ENCODE measurements at places on chromosomes 2 and 18.

DNA sequence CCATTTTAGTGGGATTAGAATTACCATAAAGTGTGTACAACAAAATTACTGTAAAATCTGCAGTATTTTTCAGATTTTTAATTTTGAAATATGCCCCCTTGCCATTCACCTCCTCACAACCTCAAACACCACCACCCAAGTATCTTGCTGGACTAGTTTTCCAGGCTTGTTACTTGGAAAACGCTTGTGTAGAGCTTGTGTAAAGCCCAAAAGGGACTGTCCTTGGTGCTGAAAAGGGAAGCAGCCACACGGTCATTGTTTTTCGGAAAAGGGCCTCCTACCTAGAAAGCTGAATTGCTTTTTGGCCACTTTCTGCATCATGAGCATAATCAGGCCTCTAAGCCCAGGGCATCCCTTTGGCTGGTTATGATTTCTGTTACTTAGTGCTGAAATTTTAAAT is 563.4 kb downstream of the LRRTM4 start:
- DNase-seq, result no peak

DNA sequence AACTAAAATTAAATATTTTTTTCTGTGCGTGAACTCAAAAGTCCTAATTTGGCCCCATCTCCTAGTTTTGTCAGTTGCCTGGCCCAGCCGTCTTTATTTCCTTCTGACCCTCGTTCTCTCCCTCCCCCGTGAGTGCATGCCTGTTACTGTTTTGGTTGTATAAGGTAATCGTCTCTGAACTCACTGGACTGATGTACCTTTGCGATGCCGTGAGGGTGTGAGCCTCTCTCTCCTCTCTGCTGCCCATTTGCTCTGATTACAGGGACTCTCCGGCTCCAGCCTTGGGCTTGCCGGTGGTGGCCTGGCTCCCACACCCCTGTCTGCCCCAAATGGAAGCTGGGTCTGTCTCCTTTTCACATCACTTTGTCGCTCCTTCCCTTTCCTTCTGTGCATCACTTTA is 66.5 kb upstream of the RBM44 start:
- no peak for DNase-seq

DNA sequence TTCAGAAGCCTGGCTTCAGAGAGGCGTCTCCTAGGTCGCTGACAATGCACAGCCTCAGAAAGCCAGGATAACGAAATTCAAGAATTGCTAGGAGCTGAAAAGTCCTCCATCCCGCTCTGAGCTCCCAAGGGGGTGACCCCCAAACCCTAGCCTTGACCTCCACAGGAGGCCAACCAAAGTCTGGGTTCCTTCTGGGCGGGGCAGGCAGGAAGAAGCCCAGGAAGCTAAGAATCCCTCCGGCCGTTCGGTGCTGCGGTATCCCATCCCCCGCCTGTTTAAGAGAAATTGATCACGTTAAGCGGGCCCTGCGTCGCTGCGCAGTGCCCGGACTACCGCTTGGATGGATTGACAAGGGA is 2.5 kb upstream of the OSR1 start:
- DNase-seq, result no peak

- no peak for DNase-seq
These were observed 150.0 kb upstream of the ALKAL2 start for GRCh38 chr2:437756-438393.

DNA sequence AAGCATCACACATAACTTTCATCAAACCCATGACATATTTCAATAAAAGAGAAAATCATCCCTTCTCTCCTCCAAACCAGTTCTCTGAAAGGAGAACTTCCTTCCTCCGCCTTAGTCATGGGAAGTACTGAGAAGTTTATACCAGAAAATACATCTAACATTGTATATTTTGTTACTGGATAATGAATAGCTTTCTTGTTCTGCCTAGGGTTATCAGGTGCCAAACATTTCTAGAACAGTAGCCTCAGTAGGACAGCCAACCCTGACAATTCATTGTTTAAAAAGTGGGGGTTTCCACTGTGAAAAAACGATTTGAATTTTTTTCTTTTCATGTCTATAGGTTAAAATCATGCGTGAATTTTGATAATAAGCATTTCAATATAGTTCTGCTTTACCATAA is 16.0 kb upstream of the DAW1 start:
- no peak for DNase-seq

DNA sequence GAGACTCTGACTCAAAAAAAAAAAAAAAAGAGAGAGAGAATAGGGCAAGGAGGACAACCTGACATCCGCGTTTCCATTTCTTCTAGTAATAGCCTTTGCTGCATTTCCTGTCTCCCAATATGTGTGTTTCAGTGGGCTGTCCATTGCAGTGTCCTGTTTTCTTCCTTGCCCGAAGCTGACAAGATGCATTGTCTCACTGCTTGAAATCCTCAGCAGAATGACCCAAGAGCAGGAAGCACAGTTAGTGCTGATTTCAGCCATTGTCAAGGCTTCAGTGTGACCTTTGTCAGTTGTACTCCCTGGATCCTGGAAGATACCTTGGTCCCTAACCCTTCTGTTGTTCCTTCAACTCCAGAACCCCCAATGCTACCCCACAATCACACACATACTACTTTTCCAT is 71.2 kb downstream of the SLC16A14 start:
- DNase-seq, result no peak

DNA sequence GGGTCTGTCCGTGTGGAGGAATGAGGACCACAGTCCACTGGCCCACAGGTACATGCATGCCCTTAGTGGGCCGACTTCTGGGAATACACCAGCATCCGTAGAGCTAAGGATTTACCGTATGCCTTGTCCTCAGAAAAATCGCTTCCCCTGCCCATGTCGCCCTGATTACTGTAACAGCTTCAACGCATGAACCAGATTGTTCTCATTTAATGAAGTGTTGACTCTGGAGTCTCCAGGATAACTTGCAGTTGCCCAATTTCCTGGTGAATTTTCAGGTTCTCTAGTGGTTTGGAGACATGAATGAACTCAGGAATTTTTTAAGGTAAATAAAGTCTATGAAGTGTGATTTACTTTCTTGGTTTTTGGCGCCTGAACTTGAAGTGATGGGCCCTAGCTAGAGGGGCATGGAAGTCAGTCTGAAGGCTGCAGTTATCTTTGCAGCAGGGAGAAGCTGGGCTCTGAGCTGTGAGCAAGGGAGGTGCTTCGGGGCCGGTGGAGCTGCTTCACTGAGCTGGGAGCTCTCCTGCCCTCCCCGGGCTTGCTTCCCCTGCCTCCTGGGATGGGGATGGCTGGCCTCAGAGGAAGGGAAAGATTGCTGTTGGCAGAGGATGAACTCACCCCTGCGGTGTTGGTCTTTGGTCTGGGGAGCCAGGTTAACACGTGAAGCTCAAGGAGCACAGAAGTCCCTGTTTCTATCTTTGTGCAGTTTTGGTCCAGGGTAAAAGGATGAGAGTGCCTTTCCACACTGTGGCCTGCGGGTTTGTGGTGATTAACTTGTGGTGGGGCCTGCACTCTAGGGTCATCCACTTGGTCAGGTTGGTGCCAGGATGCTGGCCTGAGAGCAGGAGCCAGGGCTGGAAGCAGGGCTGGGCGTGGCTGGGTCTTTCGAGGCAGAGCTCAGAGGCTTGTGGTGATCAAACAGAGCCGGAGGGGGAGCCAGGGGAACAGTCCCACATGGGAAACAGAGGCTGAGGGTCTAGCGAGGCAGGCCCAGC is 28.1 kb downstream of the TCF7L1 start:
- DNase-seq, result no peak

DNA sequence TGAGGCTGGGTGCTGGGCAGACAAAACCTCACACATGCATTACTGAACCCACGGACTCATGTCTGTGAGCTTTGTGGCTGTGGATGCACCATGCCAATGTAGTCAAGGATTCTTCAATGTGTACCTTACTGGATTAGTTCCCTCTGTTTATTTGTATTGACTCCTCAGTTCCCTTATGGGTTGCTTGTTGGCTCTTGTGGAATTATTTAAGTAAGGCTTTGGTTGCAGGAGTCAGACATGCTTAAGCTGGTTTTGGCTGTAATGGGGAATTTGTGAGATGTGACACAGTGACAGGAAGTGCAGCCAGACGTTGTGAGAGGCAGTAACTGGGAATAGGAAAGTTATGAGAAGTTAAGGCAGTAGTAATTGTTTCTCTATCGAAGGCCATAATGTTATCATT is 13.6 kb upstream of the IL1RN start:
- DNase-seq, result peak; percentile 60

DNA sequence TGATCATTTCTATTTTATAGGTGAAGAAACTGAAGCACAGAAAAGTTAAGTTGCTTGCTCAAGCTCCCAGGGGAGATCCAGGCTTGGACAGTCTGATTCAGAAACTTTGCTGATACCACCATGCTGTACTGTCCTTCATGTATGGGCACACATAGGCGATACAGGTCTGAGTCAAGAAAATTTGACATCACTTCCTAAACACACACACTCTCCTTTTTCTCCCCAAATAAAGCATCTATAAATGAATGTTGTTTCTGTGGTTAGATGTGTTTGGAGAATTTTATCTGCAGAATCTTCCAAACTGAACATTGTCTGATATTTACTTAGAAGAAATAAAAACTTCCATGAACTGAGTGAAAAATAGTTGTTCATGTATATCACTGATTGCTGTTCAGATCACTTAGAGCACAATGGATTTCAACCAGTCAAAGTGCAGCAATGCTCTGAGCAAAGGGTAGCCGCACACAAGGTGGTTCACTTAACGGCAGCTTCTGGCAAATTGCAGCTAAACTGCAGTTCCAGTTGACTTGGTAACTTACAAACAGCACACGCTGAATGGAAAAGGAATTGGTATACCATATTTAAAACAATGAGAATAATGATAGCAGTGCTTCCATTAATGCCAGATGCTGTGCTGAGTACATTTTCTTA is 10.0 kb upstream of the AGFG1 start:
- no peak for DNase-seq

GRCh38 chr2:145157741-145158591 is 638.0 kb upstream of the ZEB2 start:
- no peak for DNase-seq

GRCh38 chr2:104405623-104406022 is 448.3 kb upstream of the POU3F3 start:
- no peak for DNase-seq

DNA sequence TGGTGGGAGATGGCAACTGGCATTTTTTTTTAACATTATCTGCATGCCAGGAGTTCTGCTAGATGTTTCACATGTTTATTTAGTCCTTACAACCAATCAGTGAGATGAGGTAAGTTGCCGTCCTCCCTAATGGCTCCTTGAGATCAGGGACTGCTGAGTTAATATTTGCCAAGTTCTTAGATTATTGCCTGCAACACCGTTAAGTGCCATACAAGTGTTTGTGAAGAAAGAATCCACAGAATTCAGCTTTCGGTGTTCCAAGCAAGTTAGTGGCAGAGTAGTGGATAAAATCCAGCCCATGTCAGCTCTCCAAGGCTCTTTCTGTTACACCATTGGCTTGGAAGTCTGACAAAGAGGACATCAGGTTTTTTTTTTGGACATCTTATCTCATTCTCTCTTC is 95.9 kb downstream of the C1QL2 start:
- DNase-seq, result no peak

GRCh38 chr18:77967071-77967470 is 717.4 kb downstream of the GALR1 start:
- no peak for DNase-seq

DNA sequence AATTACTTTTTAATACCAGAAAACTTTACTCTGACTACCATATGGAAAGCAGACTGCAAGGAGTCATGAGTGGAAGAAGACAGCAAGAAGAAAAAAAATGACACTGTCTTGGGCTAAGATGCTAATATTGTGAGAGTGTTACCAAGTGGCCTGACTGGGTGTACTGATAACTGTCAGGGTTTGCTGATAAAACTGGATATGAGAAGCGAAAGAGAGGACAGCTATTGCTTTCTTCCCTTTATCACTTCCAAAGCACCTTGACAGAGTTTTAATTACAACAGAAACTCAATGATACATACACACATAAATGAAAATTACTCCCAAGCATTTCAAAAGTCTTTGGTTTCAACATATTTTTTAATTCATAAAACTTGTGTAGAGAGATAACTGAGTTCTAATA is 368.5 kb downstream of the ZEB2 start:
- no peak for DNase-seq

- no peak for DNase-seq
These were observed 134.8 kb upstream of the CREB1 start for GRCh38 chr2:207394812-207395534.

- DNase-seq, result no peak
These were observed 474.9 kb downstream of the NRXN1 start for GRCh38 chr2:50556934-50557575.

GRCh38 chr2:223725494-223725893 is 111.9 kb downstream of the AP1S3 start:
- DNase-seq, result no peak

DNA sequence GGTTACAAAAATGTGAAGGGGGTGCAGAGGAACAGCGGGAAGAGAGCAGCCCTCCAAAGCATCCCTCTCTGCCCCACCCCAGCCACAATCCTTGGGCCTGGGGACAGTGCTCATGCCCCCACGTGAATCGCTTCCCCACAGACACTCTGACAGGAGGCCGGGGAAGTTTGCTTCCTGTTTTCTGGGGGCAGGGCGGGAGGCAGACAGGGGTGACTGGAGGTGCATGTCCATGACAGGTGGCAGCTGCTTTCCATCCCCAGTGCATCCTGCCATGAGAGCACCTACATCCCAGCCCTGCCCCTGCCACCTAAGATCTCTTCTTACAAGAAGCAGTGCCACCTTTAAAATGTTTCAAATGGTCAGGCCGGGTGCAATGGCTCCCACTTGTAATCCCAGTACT is 47.2 kb upstream of the UBE2F start:
- peak; percentile 34 for DNase-seq

DNA sequence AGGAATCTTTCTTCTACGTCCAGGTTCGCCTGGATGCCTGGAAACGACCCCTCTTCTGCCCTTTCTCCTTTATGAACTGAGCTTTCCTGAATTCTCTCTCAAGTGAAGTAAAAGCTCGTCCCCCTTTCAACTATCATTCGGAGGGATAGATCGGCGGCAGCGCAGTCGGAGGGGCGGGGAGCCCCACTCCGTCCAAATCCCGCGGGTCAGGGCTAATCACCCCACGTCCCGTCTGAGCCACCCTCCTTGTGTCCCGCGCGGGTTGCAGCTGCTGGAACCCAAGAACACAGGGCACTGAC is 367 bp downstream of the FBXO48 start:
- no peak for DNase-seq

DNA sequence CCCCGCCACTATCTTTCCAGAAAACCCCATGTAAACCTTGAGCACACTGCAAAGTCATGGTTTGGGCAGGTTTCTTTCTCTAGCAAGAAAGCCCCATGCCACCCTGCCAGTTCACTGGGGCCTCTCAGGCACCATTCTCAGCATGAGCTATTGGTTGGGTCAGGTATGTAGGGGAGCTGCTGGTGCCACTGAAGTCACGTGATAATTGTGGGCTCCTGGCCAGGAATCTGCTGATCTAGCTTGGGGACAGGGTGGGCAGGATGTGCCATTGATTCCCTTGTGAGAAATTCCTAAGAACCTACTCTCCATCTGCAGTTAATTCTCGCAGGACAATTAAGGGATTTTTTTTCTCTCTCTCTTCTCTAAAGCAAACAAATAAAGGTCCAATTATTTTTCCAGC is 26.5 kb upstream of the HNMT start:
- DNase-seq, result no peak

DNA sequence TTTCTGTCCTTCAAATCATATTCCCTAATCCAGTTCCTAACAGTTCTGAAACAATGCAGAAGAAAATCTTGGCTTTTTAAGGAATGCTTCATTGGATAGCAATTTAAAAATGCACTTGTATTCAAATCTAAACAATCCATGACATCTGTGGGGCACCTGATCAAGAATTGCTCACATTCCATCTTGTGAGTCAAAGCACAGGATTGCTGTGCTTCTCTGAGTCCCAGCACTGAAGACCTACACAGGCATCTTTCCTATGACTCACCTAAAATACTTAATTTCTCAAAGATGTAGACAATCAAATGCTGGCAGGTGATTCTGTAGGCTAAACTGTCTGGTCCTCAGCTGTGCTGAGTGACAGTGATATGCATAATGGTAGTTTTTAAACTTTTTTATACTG is 10.1 kb upstream of the ATP8B1 start:
- DNase-seq, result no peak
